ENCODE measurements at places on chromosomes 4 and X. TPM values are rescaled to one million over a fixed set of nuclear protein-coding genes. Genes with fewer than 3 reads are reported as not detected.
A peak's percentile ranks its signal among the peaks of the same experiment; 100 is the strongest.

DNA sequence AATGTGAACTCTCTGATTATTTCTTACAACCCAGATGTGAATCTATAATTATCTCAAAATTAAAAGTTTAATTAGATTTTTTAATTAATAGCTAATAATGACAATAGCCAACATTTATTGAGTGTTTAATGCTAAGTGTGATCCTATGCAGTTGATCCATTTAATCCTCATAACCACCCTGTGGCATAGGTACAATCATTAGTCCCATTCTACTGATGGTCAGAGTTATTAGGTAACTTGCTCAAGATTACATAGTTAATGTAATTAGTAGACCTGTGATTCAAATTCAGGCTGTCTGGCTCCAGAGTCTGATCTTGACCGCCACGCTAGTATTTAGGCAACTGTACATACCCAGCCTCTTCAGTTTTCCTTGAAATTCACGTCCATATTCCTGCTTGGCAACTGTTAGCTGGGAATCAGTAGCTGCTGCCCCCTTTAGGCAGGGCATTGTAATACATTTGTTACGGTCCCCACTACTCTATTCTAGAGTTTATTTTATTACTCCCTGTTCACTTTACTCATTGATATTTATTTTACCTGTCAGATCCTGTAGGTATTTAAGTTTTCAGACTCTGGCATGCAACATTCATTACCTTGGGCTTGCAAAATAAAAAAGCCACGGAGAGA, 20.6 kb upstream of the TEC start:
- DNase-seq, result no peak

- DNase-seq, result no peak
Measured at GRCh38 chr4:7441201-7441600, 6.5 kb upstream of the PSAPL1 start.

GRCh38 chr4:77538144-77538543, 67.5 kb upstream of the CXCL13 start:
- no peak for DNase-seq

DNA sequence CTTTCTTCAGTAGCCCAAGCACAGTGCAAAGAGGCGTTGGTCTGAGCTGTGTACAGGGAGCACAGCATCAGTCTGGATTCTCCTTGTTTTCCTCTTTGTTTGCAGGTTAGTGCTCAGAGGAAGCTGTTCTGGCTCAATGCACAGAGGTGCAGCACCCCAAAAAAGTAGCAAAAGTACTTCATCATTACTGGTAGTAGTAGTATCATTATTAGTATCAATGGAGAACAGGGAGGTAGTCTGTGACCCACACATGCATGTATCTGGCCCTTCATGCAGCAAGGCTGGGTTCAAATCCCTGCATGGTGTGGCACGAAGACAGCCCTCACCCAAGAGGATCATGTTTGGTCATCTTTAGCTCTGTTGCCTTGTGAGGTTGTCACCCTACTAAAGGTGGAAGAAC, 68.7 kb downstream of the CXXC4 start:
- no peak for DNase-seq

The SAGE1 gene
- polyA plus RNA-seq, result not detected

The TCEAL7 gene
- 16.0 TPM for polyA plus RNA-seq

- no peak for DNase-seq
Measured at GRCh38 chrX:150203248-150203645, 159.9 kb upstream of the MAMLD1 start.

GRCh38 chr4:36243355-36244256, 708 bp downstream of the ARAP2 start:
- no peak for DNase-seq

GRCh38 chr4:114225436-114225835, 246.0 kb upstream of the ARSJ start:
- no peak for DNase-seq

The GPR82 gene
- 0.44 TPM for polyA plus RNA-seq

- DNase-seq, result peak; percentile 69
Measured at GRCh38 chr4:2800691-2801596, 8.1 kb downstream of the SH3BP2 start.

DNA sequence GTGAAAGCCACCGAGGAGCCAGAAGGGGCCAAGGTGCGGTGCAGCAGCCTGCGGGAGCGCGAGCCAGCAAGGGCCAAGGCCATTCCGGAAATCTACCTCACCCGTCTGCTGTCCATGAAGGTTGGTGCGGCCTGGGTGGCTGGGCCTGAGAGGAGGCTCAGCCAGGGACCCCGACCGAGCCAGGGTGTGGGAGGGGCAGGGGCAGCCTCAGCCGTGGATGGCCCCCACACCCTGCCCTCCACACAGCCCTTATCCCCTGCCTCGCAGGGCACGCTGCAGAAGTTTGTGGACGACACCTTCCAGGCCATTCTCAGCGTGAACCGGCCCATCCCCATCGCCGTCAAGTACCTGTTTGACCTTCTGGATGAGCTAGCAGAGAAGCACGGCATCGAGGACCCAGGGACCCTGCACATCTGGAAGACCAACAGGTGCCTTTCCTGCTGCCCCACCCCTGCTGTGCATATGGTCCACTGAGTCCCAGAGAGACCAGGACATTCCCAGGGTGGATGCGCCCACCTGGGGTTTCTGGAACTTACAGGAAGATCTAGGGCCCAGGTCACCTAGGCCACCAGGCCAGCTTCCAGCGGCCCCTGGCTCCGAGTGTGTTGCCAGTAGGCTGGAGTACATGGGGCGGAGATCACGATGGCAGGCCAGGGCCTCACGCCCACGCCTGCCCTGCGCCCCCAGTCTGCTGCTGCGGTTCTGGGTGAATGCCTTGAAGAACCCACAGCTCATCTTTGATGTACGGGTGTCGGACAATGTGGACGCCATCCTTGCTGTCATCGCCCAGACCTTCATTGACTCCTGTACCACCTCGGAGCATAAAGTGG, 3.4 kb upstream of the SRPK3 start:
- no peak for DNase-seq

DNA sequence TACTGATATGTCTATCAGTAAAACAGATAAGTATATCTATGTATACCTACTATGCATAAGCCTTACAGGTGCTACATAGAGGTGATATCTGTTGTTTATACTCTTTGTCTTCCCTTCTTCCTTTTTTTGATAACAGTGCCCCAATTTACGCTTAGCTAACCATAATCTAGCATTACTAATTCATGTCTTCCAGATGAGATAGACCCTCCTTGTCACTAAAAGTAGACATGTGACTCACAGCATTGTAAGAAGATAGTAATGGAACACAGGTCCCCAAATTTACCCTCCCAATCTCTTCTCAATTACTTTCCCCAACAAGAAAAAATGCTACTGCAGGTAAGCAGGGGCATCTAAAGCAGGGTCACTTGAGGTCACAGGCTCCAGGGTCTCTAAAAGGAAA, 7.9 kb upstream of the NFKB1 start:
- no peak for DNase-seq

The FOXR2 gene
- not detected for polyA plus RNA-seq

The FNIP2 gene
- polyA plus RNA-seq, result 15.6 TPM

- no peak for DNase-seq
Measured at GRCh38 chr4:122633211-122633610, 12.3 kb upstream of the IL21 start.

- DNase-seq, result no peak
Measured at GRCh38 chr4:54558889-54559677, 98.7 kb upstream of the KIT start.

DNA sequence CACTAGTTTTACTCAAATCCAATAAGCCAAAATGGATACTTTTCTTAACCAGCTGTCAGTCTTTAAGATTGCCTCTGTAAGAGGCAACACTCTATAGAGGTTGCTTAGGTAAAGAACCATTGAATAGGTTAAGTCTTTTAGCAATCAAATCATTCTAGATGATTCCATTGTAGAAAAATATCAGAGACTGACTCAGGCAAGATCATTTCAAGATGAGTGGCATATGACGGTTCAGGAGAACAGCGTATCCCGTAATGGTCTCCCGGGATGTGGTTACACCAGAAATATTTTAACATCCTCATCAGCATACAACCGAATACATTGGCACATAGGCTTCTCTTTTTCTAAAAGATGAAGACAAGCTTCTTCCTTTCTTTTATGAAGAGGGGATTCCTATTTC, 641.7 kb upstream of the AGA start:
- no peak for DNase-seq

- no peak for DNase-seq
Measured at GRCh38 chrX:96705905-96706304, 21.3 kb downstream of the DIAPH2 start.

DNA sequence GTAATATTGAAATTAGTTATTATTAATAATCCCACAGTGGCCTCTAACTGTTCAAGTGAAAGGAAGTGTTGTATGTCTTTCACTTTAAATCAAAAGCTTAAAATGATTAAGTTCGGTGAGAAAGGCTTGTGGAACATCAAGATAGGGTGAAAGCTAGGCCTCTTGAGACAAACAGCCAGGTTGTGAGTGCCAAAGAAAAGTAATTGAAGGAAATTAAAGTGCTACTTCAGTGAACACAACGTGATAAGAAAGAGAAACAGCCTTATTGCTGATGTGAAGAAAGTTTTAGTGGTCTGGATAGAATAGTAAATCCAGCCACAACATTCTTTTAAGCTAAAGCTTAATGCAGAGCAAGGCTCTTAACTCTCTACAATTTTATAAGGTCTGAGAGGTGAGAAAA, 42.6 kb upstream of the IL13RA2 start:
- DNase-seq, result no peak

DNA sequence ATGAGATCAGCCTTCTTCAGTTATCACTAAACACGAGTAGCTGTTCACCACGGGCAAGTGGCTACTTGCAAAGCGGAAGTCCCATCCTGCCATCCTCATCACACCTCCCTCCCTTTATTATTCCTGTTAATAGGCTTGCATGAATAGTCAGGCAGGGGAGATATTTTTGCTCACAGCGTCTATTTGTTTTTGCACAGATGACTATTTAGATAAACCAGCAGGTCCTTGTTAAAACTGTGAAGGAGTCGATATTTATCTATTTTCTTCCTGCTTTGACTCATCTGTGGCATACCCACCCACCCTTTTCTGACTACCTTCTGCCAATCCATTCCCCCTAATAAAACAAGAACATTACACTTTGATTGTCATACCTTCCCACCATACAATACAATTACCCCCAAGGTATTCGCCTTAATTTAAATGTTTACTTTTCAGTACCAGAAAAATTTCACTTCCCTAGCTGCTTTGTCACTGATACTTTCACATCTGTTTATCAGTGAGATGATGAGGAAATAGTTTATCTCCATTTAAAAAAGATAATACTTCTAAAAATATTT, 96.6 kb upstream of the BANK1 start:
- DNase-seq, result no peak

The CCKAR gene
- polyA plus RNA-seq, result not detected

DNA sequence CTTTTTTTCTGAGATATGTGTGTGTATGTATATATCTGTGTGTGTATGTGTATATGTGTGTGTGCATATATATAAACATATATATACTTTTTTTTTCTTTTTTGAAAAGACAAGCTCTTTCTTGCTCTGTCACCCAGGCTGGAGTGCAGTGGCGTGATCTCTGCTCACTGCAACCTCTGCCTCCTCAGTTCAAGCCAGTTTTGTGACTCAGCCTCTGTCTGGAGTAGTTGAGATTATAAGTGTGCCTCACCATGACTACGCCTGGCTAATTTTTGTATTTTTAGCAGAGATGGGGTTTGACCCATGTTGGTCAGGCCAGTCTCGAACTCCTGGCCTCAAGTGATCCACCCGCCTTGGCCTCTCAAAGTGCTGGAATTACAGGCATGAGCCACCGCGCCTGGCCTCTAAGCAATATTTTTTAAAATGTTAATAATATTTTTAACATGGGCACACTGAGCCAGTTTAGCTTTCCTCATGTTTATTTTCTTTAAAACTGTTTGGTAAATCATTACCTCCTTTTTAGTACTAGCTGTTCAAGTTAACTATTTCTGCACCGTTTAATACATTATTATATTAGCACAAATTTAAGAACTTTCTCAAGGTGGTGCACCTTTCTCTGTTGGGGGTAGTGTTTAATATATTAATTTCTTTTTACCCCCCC, 33.3 kb downstream of the BBS12 start:
- no peak for DNase-seq

GRCh38 chr4:15006416-15007024, 4.2 kb downstream of the CPEB2 start:
- DNase-seq, result no peak

GRCh38 chr4:162163892-162164759, at the start of gene FSTL5:
Gene FSTL5 (minus strand): TSS chr4:162164000. CDS start chr4:162111396, 52,604 bp downstream.
- peak; percentile 39 for DNase-seq

GRCh38 chr4:100707786-100708185, 190.0 kb upstream of the EMCN start:
- DNase-seq, result no peak

The CYLC1 gene
- polyA plus RNA-seq, result not detected

- DNase-seq, result no peak
Measured at GRCh38 chr4:165294907-165295306, 32.6 kb upstream of the MSMO1 start.

- no peak for DNase-seq
Measured at GRCh38 chr4:139754938-139755337, 89.3 kb downstream of the MGST2 start.

The ENOX2 gene
- polyA plus RNA-seq, result 13.9 TPM

DNA sequence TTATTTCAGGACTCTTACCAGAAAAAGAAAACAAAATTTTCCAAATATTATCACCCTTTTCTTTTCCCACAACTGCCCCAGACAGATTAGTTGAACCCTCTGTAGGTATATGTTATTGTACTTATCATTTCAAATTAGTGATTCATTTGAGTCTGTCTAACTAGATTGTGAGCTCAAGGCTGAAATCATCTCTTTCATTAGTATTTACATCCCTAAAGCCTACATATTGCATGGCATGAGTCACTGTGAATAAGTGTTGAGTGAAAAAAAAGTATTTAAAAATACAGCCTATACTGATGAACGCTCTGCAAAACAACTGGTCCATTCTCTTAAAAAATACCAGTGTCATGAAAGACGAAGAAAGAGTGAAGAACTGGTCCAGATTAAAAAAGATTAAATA, 3.9 kb downstream of the PAGE3 start:
- DNase-seq, result no peak

- no peak for DNase-seq
Measured at GRCh38 chr4:10582059-10582686, 102.4 kb downstream of the CLNK start.

The MGARP gene
- 1.5 TPM for polyA plus RNA-seq

DNA sequence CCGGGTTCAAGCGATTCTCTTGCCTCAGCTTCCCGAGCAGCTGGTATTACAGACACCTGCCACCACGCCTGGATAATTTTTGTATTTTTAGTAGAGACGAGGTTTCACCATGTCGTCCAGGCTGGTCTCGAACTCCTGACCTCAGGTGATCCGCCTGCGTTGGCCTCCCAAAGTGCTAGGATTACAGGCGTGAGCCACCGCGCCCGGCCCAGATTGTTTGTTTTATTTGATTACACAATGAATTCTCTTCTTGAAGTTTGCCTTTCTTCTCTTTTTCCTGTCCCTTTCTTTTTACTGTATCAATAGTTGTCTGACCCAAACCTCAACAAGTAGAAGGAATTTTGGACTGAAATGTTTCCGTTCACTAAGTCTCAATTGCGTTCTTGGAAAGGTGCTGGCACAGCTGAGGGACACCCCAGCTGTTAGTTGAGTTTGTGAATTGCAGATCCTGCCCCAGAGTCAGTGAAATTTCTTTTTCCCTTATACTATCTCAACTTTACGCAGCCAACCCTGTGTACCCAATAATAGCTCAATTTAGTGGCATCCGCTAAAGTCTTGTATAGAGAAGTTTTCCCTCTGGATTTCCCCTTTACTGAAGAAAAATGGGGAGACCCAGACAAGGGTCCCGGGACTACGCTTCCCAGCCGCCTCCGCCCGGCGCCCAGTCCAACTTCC, 639 bp upstream of the MTM1 start:
- DNase-seq, result no peak

- no peak for DNase-seq
Measured at GRCh38 chr4:79472036-79472435, 64.0 kb upstream of the GK2 start.
